Chondrocyte (in vitro differentiated cells): ENCODE measurements at places on chromosomes 1 and 21.

DNA sequence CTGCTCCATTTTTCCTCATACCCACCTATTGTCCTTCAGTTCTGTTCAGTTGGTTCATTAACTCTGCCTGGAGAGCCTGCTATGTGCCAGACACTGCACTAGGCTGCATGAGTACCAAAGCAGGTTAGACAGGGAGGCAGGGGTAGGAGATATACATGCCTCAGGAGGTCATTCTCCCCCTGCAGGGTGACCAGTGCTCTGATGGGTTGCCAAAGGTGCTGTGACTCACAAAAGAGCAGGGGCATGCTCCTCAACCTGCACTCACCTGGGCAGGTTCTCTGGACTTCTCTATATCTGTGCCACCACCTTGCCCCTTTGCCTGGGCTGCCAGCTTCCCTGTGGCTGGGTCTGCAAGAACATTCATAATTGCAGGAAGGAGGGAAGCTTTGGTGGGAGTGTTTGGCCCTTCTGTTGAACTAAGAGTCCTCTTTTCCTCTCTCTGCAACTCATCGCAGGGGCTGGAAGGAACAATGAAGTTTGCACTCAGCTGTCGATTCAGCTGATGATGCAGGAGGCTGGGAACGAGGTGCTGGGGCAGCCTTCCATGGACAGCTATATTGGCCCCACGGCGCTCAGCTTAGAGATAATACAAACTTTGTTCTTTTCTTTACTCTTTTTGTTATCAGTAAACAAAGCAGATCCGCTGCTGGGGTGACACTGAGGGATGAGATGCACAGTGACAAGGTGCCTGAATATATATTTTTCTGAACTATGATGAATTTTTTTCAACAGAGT is 356.4 kb upstream of the PLXNA2 start:
- no peak for DNase-seq

GRCh38 chr1:70324683-70325082 is 29.8 kb downstream of the ANKRD13C start:
- DNase-seq: no peak

GRCh38 chr1:24201941-24202440 is 14.9 kb upstream of the IFNLR1 start:
- DNase-seq: no peak

DNA sequence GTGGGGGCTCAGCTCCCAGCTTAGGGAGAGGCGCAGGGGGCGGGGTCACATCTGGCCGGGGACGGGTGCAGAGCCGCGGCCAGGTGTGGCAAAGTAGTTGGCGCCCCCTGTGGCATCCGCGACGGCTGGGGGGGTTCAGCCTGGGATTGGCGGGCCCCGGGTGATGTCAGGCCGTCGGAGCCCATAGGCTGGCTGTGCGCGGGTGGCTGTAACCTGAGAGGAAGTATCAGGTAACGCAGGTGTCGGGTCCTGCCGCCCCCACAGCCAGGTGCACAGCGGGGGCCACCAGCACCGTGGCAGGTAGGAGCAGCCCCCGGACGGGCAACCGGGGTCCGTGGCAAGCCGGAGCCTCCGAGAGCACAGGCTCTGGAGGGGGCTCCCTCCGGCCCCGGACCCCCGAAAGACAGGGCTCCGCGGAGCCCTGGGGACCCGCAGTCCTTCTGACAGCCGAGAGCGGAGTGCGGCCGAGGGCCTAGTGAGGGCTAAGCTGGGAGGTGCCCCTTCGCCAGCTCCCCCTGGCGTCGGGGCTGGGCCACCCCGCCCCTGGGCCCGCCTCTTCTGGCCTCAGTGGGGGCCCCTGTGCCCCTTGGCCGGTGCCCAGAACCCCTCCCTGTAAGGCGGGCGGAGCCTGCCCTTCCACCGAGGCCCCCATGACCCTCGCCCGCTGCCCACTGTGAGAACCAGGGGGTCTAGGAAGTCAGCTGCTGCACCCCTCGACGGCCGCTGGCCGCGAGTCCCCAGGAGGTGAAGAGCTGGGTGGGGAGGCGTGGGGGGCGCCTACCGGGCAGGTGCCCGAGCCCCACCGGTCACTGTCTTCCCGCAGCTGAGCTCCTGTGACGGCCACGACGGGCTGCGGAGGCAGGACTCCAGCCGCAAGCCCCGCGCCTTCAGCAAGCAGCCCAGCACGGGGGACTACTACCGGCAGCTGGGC is 17.9 kb downstream of the TNFRSF25 start:
- DNase-seq: no peak

DNA sequence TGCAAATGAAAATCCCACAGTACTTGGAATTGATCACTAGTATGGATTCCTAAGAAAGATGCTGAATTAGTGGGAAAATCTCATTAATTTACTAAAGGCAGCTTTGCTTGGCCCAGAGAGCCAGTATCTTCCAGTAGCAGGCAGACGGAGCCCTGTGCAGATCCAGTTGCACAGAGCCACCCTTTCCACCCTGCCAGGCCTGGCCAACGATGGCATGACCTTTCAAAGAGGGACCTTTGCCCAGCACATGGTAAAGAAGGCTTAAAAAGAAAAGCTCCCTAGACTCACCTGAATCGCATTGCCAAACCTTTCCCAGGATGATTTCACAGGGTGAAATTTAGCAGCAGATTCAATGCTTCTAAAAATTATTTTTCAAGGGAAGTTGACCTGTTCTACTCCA is 170.5 kb upstream of the CAMK1G start:
- no peak for DNase-seq
